Stimulated activated CD8-positive, alpha-beta memory T cell treated with anti-CD3 and anti-CD28 coated beads, Interleukin-2, amount 100 ng/mL, for 1 hour (primary cell): ENCODE measurements at places on chromosomes 3 and 15.

DNA sequence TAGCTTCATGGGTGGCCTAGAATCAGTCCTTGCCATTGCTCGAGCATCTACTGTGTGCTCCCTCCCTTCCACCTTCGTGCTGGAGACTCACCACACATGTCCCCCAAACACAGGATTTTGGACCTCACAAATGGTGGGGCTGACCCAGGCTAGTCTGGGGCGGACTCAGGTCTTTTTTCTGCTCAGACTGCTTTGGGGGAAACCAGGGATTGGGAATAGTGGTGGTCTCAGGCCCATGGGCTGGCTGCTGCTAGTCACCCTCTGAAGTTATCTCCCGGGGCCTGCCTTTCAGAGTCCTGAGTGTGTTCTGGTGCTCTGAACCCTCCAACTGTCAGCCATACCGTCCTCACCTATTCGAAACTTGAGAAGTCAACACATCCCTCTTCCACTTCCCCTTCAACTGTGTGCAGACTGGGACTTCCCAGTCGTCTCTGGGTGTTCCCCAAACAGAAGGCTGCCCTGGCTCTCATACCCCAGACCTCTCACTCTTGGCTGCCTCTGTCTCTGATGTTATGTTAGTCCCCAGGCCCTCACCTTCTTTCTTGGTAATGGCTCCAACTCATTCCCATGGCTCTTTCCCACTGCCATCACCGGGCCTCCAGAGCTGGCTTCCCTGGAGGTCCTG, 46.0 kb downstream of the PPCDC start:
- DNase-seq, result no peak

GRCh38 chr15:89070197-89071124, 17.8 kb upstream of the ABHD2 start:
- no peak for DNase-seq

- no peak for DNase-seq
These were observed 22.2 kb upstream of the GRIP2 start for GRCh38 chr3:14562121-14562890.

- no peak for DNase-seq
These were observed 218.6 kb downstream of the SNRPN start for GRCh38 chr15:25173241-25174028.

- no peak for DNase-seq
These were observed 65.5 kb downstream of the GALK2 start for GRCh38 chr15:49235446-49236124.

DNA sequence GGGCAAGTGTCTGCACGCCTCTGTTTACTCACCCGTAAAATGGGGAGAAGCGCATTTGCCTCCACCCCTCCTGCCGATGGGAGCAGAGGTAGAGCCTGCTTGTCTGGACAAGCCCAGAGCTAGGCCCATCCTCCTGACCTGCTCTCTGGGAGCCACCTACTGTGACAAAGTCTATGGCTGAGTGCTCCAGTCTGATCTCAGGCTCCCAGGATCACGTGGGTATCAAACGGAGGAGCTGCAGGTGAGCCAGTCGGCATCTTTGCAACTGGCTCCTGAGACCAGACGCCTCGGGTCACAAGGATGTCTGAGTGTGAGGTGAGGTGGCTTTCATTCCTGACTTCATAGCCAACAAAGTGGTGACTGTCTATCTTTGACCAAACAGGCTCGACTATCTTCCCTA, 2.1 kb upstream of the ALDH1A3 start:
- DNase-seq, result no peak

DNA sequence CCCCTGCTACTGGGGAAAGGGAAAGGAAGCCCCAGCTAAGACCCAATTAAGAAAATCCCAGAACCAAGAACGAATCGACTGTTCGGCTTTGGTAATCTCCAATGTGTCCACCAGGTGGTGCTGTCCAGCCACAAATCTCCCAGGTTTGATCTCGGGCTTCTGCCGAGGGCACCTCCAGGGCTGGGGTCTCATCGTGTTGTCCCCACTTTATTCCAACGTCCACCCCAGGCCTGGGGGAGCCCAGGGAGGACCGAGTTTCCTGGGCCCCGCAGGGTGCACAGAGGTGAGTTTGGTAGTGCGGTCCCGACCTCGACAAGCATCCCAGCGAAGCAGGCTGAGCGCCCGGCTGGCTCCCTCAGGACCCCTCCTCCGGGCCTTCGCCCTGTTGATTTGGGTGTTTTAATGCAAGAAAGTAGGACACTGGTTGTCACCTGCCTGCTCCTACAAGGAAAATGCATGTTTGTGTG, 185.1 kb downstream of the GOLGA6L6 start:
- DNase-seq, result peak; percentile 75

DNA sequence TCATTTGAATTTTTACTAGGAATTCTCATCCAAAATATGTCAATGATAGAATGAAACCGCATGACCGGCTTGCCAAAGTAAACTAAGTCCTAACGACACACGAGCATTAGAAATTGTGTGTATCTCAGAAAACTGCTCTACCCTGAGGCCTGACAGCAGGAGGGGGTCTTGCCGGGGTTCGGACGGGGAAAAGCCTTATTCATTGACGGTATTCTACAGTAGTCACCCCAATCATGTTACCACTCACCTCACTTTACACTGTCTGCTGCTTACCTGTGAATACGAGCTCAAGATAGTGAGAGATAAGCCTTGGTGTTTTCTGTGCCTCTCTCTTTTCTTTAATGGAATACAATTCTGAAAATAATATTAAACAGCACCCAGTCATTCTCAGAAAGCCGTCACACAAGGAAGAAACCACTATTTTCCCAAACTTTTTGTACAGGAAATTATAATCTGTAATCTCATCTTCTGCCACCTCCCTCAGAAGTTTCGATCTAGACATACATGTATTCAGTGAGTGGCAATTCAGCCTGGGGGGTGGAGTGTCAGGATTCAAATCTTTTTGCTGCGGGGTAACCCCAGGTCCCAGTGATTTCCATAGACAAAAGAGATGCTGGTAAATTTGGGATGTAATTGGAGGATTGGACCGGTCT, 492 bp upstream of the FAM43A start:
- no peak for DNase-seq

DNA sequence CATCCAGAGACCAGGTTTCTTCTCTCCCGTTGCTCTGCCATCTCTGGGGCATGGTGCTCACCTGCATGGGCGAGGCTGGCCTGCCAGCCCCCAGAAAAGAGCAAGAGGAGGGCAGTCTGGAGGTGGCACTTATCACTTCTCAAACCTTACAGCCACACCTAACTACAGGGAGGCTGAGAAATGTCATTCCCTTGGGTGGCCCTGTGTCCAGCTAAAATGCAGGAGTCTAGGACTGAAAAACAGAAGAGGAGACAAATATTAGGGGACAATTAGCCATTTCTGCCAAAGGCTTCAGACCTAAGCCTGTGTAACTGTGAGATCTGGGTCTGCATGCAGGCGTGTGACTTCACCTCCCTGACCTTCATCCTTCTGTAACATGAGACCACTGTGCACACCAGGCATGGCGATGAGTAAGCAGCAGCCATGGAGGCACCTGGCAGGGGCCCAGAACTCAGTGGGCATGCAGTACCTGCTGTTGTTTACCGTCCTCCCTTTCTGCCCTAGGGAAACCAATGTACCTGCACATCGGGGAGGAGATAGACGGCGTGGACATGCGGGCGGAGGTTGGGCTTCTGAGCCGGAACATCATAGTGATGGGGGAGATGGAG, 83.4 kb downstream of the MESD start:
- no peak for DNase-seq

- no peak for DNase-seq
These were observed 46.4 kb upstream of the MBNL1 start for GRCh38 chr3:152222327-152222726.

- no peak for DNase-seq
These were observed 12.8 kb upstream of the MOBP start for GRCh38 chr3:39454591-39455217.

DNA sequence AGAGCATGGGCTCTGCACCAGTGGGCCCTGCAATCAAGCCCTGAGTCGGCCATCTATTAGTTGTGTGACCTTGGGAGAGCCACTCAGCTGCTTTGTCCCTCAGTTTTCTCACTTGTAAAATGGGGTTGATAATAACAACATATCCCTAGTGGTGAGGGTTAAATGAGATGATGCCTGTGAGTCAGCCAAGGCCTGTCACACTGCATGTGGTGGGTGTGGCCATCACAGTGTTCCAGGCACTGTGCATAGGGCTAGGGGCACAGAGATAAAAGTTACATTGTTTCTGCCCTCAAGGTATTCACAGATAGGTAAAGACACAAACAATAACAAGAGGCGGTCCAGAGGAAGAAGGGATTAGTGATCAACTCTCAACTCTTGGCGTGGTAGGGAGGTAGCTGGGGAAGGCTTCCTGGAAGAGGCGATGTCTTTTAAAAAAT, 19.5 kb downstream of the SMAD6 start:
- DNase-seq, result no peak

DNA sequence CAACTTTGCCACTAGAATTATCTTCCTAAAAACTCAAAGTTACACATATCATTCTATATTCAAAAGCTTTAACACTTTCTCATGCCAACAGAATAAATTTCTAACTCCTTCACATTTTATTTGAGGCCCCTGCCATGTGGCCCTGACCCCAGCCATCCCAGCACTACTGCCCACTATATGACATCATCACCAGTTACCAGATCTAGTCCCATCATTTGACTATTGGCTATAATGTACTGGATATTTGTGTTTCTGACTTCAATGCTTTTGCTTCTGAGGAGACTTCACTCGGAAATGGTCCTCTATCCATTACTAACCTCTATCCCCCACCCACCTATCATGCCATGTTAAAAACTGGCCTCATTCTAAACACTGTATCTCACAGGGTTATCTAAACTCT, 23.6 kb downstream of the UBE3A start:
- DNase-seq, result no peak

- DNase-seq, result no peak
These were observed 94.1 kb upstream of the SKOR1 start for GRCh38 chr15:67731112-67731721.

DNA sequence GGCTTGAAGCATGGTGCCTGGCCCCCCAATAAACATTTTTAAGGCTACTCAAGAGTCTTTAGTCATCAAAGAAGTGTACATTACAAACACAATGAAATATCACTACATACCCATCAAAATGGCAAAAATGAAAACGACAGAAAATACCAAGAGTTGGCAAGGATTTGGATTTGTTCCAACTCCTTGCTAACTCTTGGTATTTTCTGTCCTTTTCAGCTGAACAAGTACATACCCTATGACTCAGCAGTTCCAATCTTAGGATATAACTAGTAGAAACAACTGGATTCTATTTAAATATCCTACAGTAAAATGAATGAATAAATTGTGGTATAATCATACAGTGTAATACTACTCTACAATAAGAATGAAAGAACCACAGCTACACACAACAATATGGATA, 25.1 kb upstream of the GABPB1 start:
- no peak for DNase-seq

DNA sequence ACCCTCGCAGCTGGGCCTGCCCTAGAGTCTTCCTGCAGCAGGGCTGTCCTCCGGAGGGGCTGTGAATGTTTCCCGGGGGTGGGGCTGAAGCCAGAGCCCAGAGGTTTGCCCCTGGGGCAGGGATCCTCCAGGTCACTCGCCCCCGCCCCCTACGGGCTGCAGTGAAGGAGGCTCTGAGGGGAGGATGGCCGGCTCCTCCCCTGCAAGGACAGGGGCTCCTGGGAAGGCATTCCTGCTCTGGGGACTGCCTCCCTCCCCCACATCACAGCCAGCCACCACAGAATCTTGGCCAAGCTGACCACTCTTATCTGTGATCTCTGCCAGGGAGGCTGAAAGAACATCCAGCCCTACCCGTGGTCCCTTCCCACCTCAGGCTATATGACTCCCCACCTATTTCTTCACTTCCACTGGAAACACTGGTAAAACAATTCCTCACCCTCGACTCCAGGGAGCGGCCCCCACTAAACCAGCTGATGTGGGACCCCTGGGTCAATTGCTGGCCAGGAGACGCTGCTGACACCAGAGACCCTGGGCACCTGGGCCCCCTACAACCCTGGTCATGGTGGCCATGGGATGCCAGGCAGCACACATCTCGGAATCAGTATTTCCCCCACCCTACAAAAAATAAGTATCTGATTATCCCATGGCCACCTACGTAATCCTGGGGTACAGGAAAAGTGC, 66.0 kb downstream of the HMCES start:
- DNase-seq, result no peak

- no peak for DNase-seq
These were observed 62.8 kb upstream of the UTS2B start for GRCh38 chr3:191393146-191393545.

GRCh38 chr3:117144853-117145252, 435.3 kb downstream of the TUSC7 start:
- DNase-seq, result no peak
